ENCODE measurements at places on chromosomes 13 and 19.

DNA sequence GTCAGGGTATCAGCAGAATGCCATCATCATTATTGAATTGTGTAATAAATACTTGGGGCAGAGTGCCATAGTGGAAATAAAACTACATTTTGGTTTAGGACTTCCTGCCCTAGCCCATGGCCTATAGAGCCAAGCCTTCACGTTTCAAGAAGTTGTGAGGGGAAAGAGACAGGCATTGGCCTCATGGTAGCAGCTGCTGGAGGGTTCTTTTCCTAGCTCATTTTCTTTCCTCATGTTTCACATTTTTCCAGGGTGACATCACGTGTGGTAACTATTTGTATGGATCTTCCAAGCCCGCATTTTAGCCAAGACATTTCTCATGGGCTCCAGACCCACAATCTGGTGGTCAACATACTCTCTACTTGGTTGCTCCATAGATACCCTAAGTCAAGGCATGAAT is 80.4 kb downstream of the LRCH1 start:
- no peak overlapping the region for H3K27ac ChIP-seq
- H3K27me3 ChIP-seq = no peaks in the 10 kb centered on the region
- no peak for DNase-seq
- H3K4me1 ChIP-seq = peaks cover 16% of the 10 kb centered on the region
- H3K36me3 ChIP-seq = no peaks in the 10 kb centered on the region

DNA sequence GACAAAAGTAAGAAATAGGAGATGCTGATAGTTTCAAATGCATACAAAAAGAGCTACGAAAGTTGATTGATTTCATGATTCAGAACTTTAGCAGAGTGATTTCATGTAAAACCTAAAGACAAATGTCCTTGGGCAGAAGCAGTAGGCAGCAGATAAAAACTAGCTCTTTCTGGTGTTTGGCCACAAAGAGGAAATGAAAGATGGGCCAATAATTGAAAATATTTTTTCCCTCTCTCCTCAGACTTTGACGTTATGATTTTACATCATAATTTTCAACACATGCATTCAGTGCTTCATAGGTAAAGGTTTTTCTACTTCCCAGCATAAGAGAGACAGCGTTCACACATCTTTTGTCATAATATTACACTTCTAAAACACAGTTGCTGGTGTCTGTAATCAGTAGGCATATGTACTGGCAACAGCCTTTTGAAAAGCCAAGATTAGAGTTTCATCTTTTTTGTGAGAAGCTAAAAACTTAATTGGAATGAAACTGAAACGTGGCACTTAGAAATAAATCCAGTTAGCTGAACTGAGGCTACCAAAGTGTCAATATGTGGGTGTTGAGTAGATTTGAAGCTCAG is 9.3 kb downstream of the SCEL start:
- DNase-seq = no peak
- no peaks in the 10 kb centered on the region for H3K4me1 ChIP-seq
- no peaks in the 10 kb centered on the region for H3K27me3 ChIP-seq

- no peaks in the 10 kb centered on the region for H3K27me3 ChIP-seq
- H3K4me3 ChIP-seq = no peak overlapping the region
- H3K4me1 ChIP-seq = no peaks in the 10 kb centered on the region
- no peak for DNase-seq
- no peak overlapping the region for H3K27ac ChIP-seq
Measured at GRCh38 chr13:48615049-48615448, 38.7 kb upstream of the CYSLTR2 start.

DNA sequence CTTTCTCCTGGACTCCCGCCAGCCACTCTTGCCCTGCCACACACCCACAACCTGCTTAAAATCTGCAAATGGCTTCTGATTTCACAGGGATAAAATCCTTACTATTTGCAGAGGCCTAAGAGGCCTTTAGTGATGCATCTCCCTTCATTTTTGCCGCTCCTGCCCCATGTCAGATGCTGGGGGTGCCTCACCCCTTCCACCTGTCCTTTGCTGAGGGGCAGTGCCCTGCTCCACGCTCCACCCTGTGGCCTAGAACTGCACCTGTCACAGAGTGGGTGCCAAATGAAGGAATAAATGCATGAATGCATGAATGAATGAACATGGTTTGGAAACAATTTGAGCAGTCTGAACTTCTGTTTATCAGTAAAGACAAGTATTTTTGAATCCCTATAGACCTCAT is 34.1 kb upstream of the UQCRFS1 start:
- no peak for DNase-seq
- no peaks in the 10 kb centered on the region for H3K27me3 ChIP-seq
- no peak overlapping the region for H3K27ac ChIP-seq

- H3K36me3 ChIP-seq = no peaks in the 10 kb centered on the region
- no peak overlapping the region for H3K27ac ChIP-seq
- no peak for DNase-seq
Measured at GRCh38 chr19:52748336-52748950, 13.6 kb upstream of the ZNF611 start.

- no peak for DNase-seq
- peaks cover 42% of the 10 kb centered on the region for H3K27me3 ChIP-seq
- H3K4me3 ChIP-seq = no peak overlapping the region
- no peak overlapping the region for H3K27ac ChIP-seq
Measured at GRCh38 chr19:49442354-49442753, 1.0 kb upstream of the SLC17A7 start.

- no peaks in the 10 kb centered on the region for H3K27me3 ChIP-seq
- H3K4me3 ChIP-seq = no peak overlapping the region
- no peaks in the 10 kb centered on the region for H3K36me3 ChIP-seq
- DNase-seq = no peak
- no peak overlapping the region for H3K27ac ChIP-seq
- H3K4me1 ChIP-seq = no peaks in the 10 kb centered on the region
Measured at GRCh38 chr19:4976401-4977298, 7.7 kb downstream of the KDM4B start.

DNA sequence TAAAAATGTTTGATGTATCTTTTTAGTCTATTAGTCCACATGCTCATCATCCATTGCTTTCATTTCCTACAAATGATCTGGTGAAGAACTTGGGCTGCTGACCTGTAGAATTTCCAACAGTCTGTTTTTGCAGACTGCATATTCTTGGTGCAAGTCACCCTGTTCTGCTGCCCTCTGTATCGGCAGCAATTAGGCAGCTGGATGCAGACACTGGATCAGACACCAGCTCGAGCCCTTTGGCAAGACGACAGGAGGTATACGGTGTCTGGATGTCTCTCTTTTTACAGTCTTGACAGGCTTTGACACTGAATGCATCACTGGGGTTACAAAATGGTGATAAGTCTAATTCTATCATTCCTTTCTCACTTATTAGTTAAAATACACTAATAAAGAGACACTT is 21.8 kb downstream of the MTRF1 start:
- no peaks in the 10 kb centered on the region for H3K4me1 ChIP-seq
- H3K4me3 ChIP-seq = no peak overlapping the region
- H3K27ac ChIP-seq = no peak overlapping the region
- no peaks in the 10 kb centered on the region for H3K36me3 ChIP-seq
- no peaks in the 10 kb centered on the region for H3K27me3 ChIP-seq

GRCh38 chr13:90107661-90108060 is 1239.8 kb upstream of the MIR17HG start:
- no peaks in the 10 kb centered on the region for H3K36me3 ChIP-seq
- no peak overlapping the region for H3K4me3 ChIP-seq
- H3K4me1 ChIP-seq = no peaks in the 10 kb centered on the region
- H3K27ac ChIP-seq = no peak overlapping the region

DNA sequence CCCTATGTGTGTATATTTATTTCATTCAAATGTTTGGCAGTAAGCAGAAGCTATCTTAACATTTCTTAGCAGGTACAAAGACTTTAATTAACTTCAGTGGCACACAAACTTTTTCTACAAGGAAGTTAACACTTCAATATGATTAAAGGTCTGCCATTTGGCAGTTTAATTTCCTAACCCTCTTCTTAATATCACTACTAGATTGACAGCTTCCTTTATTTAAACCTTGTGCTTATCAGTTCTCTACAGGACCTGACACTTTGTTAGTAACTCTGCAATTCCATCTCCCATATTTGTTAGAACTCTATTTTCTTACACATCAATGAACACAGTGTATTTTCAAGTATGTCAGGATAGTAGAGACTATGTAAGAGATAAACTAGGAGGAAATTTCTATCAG is 152.4 kb upstream of the ATXN8OS start:
- H3K27ac ChIP-seq = no peak overlapping the region
- no peaks in the 10 kb centered on the region for H3K27me3 ChIP-seq
- no peak for DNase-seq
- no peaks in the 10 kb centered on the region for H3K4me1 ChIP-seq

DNA sequence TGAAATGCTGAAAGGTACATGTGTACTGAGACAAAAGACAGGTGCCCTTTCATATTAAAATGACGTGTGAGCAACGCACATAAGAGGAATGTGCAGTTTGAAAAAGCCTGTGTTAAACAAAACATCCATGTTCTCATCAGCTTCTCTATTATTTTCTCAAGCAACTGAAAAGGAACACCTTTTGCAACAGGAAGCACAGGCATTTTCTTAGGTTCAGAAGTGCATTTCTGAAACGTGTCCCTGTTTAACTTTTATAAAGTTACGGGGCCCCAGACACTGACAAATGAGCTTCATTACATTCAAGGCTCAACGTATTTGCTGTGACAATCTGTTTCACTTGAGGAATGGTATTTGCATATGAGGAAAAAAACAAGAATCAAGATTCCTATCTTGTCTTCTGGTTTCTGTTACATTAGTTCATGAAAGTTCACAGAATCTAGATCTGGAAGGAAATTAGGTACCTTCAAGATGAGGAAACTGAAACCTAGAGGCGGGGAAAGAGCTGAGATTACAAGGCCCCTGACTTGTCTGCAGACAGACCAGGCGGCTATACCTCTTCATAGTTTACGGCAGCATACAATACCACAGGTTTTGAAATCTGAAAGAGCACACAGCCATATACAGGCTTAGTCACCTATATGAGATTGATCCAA is 431.7 kb downstream of the KLF12 start:
- DNase-seq = peak; percentile 79
- H3K36me3 ChIP-seq = peaks cover 4% of the 10 kb centered on the region
- H3K27ac ChIP-seq = peak overlapping the region; percentile 79
- peaks cover 22% of the 10 kb centered on the region for H3K4me1 ChIP-seq
- H3K4me3 ChIP-seq = peak overlapping the region; percentile 39

GRCh38 chr19:23481043-23481442 is 85.8 kb upstream of the ZNF91 start:
- DNase-seq = no peak
- no peaks in the 10 kb centered on the region for H3K4me1 ChIP-seq
- no peaks in the 10 kb centered on the region for H3K36me3 ChIP-seq
- H3K27me3 ChIP-seq = no peaks in the 10 kb centered on the region
- no peak overlapping the region for H3K4me3 ChIP-seq
- no peak overlapping the region for H3K27ac ChIP-seq

DNA sequence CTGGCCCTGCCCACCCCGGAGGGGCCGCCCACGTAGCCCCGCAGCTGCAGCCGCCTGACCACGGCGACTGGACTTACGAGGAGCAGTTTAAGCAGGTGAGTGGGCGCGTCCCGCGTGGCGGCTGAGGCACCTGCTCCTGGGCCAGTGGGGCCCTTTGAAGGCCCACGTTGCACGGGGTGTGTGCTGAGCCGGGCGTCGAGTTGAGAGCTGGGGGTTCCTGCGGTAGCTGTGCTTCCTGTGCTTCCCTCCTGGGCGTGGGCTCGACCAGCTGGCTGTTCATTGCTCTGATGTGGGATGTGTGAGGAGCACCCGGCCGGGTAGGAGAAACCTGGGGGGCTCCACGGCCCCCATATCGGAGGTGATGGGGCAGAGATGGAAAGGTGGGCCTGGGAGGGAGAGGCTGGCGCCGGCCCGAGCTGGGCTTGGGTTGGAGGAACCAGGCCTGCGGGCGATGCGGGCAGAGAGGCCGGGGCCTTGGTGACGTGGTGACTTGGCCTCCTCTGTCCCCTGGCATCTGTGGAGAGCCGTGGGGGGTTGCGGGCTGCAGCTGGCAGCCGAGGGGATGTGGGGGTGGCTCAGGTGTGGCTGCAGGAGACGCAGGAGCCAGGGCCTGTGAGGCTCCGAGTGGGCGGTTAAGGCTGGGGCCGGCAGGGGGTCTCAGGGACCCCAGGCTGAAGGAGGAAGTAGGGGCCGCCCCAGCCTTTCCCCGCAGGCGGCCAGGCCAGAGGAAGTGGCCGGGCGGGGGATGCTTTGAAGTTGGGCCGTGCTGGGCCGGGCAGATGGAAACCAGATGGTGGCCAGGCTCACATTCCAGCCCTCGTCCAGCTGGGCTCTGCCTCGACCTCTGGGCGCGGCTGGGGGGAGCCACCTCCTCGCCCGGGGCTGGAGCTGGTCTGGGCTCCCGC is 7.1 kb downstream of the ARID3A start:
- H3K4me3 ChIP-seq = peak overlapping the region; percentile 27
- peaks cover 24% of the 10 kb centered on the region for H3K4me1 ChIP-seq
- no peaks in the 10 kb centered on the region for H3K27me3 ChIP-seq
- no peaks in the 10 kb centered on the region for H3K36me3 ChIP-seq

- peaks cover 19% of the 10 kb centered on the region for H3K4me1 ChIP-seq
- H3K4me3 ChIP-seq = no peak overlapping the region
- DNase-seq = no peak
- peak overlapping the region; percentile 83 for H3K27ac ChIP-seq
- no peaks in the 10 kb centered on the region for H3K27me3 ChIP-seq
Measured at GRCh38 chr19:18428173-18428786, 9.1 kb downstream of the SSBP4 start.

- H3K4me1 ChIP-seq = no peaks in the 10 kb centered on the region
- H3K36me3 ChIP-seq = no peaks in the 10 kb centered on the region
- H3K4me3 ChIP-seq = no peak overlapping the region
- no peak for DNase-seq
Measured at GRCh38 chr13:69199664-69200063, 908.0 kb upstream of the ATXN8OS start.

DNA sequence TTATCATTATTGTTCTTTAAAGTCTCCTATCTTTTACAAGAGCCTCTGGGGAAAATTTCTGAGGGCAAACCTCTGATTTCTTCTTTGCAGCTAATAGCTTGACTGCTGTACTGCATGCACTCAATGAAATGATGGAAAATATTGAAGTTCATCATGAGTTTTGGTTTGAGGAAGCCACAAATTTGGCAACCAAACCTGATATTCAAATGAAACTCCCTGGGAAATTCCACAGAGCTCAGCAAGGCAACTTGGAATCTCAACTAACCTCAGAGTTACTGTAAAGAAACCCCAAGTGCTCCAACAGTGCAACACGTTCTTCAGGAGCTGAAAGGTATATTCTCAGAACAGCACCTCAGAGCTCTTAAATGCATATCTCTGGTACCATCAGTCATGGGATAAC is 14.2 kb upstream of the RNF6 start:
- no peaks in the 10 kb centered on the region for H3K27me3 ChIP-seq
- DNase-seq = no peak
- H3K4me1 ChIP-seq = no peaks in the 10 kb centered on the region
- H3K36me3 ChIP-seq = no peaks in the 10 kb centered on the region
